ENCODE measurements at places on chromosomes 13 and 19.
A peak's percentile ranks its signal among the peaks of the same experiment; 100 is the strongest.

- DNase-seq, result no peak
Measured at GRCh38 chr13:59880468-59880867, 283.3 kb downstream of the DIAPH3 start.

DNA sequence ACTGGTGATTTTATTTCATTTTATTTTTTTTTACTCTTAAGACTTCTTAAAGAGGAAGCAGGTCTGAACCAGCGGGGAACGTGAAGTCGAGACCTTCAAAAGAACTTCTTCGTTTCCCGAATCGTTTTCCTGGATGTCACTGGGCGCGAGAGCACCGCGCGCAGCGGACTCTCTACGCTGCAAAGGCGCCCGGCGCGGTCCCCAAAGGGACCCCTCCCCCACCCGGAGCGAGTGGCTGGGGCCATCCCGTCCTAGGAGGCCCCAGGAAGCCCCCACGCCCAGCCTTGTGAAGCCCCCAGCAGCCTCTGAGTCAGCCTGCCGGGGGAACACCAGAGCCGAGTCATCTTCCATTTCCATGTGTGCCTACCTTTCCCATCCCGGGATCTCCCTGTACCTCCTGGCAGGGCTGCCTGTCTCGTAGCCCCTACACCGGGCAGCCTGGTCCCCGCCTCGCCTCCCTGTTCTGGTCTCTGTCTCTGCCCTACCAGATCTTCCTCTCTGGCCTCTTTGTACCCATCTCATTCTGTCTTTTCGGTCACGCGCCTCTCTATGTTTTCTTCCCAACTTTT, 608 bp downstream of the CD70 start:
- DNase-seq, result no peak

- DNase-seq, result no peak
Measured at GRCh38 chr13:95279016-95279415, 22.2 kb downstream of the ABCC4 start.

DNA sequence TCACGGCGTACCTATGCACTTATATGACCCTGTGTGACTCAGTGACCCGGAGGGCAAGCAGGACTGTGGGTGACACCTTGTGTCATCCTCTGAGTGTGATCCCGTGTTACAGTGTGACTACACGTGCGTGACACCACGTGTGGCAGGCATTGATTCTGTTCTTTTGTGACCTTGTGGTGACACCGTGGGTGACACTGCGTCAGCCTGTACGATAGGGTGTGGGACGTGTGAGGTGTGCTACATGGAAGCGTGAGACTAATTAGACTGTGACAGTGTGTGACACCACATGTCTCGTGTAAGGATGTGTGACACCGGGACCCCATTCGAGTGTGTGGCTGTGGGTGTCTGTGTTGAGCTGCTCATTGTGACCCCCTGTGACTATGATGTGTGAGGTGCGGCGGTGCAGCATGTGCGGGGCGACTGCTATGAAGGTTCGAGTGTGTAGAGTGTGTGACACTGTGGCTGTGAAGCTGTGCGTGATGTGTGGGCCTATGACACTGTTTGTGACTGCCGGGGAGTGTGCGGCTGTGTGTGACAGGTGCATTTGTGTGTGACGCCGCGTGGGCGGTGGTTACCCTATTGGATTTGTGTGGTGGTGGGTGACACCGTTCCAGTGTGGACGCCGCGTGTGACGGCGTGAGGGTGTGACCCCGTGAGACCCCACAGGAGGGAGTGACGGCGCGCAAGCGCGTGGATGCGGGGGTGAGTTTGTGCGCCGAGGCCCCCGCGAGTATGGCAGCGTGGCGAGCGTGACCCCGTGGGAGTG, 399 bp upstream of the SPTBN4 start:
- peak; percentile 58 for DNase-seq

- DNase-seq, result no peak
Measured at GRCh38 chr13:72852207-72852606, 70.3 kb downstream of the PIBF1 start.

- peak; percentile 30 for DNase-seq
Measured at GRCh38 chr19:30669329-30670010, 297.3 kb downstream of the ZNF536 start.

- DNase-seq, result no peak
Measured at GRCh38 chr13:98475522-98475921, 101.4 kb downstream of the STK24 start.

DNA sequence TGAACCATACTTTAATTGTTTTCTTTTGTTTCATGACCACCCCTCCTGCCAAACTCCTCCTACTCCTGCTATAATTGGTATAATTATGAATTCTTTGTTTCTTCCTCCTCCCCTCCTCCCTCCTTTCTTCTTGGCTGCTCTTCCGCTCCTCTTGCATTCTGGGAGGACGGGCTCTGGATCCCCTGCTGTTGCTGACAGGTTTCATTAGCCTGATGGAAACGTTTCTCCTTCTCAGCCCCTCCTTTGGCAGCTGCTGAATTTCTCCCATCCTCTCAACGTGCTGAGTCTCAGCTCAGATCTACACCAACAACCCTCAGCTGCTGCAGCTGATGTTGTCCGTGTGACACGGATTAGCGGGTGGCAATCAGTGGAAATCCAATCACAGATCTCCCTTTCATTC, 97.1 kb upstream of the UBAC2 start:
- DNase-seq, result no peak

- peak; percentile 2 for DNase-seq
Measured at GRCh38 chr19:2944403-2944774, 382 bp downstream of the ZNF77 start.

DNA sequence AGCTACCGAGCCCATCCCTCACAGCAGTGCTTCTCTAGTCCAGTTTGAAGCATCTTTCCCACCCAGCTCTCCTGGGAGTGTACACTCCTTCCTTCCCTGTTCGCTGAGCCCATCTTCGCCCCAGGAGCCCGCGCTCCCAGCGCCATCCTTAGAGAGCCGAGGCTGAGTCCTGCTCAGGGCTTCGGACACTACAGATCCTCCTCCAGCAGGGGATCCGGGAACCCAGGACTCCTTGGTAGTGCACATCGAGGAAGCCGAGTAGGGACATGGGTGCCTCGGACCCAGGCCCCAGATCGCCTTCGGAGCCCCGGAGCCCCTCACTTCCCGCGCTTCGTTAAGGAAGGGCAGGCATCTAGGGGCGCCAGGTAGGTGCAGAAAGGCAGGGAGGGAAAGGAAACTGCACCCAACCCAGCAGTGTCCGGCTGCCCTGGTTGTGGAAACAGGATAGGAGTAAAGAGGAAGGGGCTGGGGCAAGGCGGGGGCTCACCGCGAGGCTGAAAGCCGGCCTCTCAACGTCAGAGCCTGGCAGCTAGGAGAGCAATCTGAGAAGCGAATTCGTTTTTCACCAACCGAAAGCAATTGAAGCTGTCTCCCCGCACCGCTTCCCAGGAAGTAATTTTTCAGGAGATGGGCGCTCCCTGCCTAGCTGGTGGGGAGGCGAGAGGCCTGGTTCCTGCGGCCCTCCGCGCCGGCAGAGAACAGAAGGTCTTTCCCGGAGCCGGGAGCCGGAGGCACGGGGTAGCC, 1.0 kb downstream of the PDX1 start:
- no peak for DNase-seq

Data from T-helper 9 cell (primary cell).